Activated gamma-delta T cell treated with Interleukin-2 at 50 U/mL for 16 hours (primary cell): ENCODE measurements at places on chromosomes 3 and 15.

DNA sequence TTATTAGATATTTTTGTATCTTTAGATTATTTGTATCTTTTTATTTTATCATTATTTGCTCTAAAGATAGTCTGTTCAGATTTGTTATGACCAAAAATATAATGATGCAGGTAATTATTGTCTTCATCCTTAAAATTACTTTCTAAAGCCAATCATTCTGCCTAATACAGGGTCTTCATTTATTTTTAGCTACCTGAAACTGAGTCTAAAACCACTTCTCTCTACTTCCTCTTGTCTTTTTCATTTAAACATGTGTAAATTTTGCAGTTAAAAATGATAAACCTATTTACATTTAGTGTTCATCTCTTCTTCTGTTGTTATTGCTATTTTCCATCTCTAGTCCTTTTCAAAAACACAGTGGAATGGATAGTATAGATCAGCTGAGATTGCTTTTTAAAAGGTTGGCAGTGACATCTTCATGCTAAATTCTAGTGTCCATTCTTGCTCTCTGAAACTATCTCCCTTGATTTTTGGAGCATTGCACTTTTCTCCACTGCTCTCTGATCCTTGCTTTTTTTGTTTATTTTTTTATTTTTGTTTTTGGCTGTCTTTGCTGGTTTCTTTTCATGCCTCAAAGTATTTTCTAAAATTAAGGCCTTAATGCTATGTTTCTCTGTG, 91.8 kb downstream of the UBE2E2 start:
- no peak for DNase-seq

- no peak for DNase-seq
Observed at GRCh38 chr3:123678108-123678511, 93.3 kb upstream of the HACD2 start.

GRCh38 chr15:75669191-75669878, 21.6 kb downstream of the SNX33 start:
- DNase-seq: no peak

DNA sequence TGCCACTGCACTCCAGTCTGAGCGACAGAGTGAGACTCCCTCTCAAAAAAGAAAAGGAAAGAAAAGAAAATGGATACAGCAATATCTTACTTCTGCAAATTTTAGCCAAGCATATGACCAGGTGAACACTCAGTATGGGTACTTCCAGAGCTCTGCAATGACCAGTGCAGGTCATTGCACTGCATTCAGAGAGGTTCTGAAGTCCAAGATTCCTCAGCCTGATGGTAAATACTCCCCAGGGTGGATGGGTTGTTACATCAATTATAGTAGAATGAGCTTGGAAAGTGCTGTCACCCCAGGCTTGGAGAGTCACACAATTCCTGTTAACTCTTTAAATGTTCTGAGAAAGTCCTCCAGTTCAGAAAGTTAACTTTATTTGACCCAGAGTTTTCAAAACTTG, 103.7 kb downstream of the RPLP1 start:
- no peak for DNase-seq

- DNase-seq: no peak
Observed at GRCh38 chr15:79028411-79028964, 62.1 kb downstream of the RASGRF1 start.

DNA sequence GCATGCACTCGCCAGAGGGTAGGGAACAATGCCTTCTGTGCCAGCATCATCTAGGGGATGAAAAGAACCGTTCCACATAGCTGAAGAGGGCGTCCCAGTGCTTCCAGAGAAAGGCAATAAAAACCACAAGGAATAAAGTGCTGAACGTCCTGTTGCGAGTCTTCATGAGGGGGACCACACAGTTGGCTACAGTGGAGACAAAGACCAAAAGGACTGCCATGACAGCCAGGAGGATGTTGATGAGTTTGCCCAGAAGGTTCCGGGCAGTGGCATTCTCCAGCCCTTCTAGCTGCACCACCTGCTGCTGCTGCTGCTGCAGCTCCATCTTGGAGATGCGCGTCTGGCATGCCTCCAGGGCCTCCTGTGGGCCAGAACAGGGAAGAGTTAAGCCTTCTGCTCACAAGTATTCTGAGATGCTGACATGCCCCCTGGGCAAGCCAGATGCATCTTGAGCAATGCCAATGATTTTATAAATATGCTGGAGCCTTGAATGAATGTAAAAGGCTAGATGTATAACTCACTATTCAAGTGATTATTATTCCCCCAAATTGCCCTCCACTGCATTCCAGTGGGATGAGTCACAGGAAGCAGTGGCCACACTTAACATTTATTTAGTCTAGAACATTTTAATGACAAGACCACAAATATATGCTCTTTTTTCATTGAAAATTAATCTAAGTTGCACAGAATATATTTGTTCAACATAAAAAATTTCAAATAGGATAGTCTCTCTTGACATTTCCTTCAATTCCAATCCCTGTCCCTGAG, 45.1 kb upstream of the PLXND1 start:
- no peak for DNase-seq

DNA sequence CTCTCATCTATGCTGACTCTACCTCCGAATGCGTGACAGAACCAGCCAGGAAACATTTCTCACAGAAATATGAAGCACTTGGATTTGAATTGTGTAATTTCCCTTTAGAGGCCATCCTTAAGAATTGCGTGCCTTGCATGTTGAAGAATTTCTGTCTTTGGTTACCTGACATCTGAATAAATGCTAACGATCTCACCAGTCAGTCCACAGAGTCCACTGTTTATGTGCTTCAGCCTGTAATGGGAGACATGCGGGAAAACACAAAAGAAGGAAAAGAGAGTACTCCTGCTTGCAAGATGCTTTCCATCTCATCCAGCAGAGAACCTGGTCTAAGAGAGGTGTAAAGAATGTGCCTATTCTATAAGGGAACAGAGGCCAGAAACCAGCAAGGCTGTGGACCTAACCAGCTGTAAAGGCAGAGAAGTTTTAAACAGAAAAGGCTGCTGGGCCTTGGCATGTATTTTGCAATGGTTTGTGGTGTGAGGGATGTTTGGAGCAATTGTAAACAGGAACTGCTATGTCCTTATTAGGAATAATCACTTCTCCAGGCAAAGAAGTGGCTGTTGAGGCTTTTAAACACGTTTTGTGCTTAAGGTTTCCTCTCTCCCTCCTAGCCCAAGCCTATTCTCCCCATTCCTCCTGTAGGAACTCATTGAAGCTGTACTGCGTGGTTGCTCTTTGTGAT, 36.4 kb upstream of the BOC start:
- DNase-seq: no peak

DNA sequence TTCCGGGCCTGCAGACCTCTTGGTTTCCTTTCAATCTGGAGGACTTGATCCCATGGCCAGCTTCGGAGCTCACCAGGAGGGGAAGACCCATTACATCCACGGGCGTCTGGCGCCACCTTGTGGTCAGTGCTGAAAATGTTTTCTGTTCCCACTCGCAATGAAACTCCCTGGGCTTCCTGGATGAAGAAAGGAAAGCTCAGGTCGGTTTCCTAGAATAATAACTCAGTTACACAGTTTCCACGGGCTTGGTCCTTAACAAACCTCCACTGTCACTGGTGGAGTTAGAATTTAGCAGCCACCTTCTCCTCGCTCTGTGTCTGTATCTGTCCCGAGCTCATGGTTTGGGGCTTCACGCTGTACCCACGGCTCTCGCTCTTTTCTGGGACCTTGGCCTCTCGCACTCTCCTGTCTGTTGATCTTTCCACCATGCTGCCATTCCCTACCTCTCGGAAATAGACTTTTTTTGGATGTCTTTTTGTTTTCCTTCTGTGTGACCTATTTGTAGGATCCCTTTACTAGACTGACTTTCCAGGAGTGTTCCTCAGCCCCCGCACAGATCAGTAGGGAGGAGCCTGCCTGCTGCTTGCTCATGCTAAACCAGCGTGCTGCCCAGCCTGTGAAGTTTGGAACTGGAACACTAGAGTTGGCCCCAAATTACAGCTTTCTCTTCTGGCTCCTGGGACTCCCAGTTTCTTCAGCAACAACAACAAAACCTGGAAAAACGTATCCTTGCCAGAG, 56.3 kb downstream of the IL20RB start:
- DNase-seq: peak; percentile 86

GRCh38 chr3:175941352-175941751, 1082.2 kb downstream of the NAALADL2 start:
- DNase-seq: no peak

- DNase-seq: no peak
Observed at GRCh38 chr3:183244219-183244618, 8.8 kb upstream of the B3GNT5 start.

DNA sequence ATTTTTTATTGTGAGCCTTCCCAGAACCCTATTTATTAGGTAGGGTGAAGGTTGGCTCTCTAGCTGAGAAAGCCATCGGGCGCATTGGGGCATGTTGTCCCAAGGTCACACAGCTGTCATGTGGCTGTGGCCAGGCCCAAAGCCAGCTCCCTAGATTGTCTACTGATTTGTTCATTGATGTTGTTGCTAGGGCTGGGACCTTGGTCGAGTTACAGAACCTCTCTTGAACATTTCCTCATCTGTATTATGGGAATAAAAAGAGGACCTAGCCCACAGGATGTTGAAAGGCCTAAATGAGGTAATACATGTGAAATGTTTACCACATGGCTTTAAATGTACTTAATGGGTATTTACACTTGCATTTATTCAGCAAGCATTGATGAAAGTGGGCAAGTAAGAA, 252.5 kb downstream of the SUCLG2 start:
- no peak for DNase-seq

- DNase-seq: no peak
Observed at GRCh38 chr3:197428117-197428801, 127.5 kb downstream of the BDH1 start.

GRCh38 chr3:50015918-50016317, 72.8 kb upstream of the RBM5 start:
- DNase-seq: no peak

- no peak for DNase-seq
Observed at GRCh38 chr3:79233431-79234060, 534.3 kb downstream of the ROBO1 start.

DNA sequence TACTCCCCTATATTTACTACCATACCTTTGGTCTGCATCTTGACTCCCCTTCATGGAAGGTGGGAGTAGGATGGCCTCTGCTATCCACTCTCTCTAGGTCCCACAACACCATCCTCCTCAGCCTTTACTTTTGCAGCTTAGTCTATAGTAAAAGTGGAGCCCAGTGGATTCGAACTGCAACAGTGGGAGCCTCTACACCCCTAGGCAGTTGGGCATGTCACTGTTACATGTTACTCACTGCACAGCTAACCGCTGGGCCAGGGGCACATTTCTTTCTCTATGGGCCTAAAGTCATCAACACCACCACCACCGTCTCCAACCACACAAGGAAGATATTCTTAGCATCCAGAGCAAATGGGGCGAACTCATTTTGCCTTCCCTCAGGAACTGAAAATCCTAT, 62.9 kb downstream of the KLF13 start:
- DNase-seq: no peak

GRCh38 chr15:101646672-101647071, 5.5 kb downstream of the TM2D3 start:
- no peak for DNase-seq

DNA sequence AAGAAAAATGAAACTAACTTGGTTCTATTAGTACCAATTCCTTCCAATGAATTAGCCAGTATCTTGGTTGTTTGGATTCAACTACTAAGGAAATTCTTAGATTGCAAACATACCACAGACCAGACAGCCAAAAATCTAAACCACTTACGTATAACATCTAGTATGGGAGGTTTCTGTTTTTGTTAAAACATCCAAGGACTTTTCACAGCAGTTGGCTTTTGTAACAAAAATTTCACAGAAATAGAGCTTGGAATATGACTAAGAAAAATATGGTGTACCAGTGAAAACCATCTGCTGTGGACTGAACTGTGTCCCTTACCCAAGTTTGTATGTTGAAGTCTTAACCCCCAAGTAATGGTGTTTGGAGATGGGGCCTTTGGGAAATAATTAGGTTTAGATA, 199.2 kb downstream of the OTOL1 start:
- no peak for DNase-seq

- DNase-seq: no peak
Observed at GRCh38 chr15:85749261-85750151, 45.2 kb downstream of the KLHL25 start.

DNA sequence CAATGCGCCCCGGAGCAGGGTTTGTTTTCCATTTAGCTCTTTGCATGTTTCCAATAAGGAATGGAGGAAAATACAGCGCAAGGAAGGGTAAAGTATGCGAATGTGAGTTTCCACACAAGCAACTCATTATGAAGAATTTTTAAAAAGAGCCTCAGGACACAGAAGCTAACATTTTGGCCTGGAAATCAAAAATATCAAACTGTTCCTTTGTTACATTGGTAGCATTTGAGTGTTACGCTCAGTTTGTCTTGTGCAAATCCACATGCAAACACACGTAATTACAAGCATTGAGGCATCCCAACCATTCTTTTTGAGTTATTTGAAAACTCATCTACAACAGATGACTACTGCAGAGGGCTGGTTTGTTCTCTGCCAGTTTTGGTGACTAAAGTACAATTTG, 93.0 kb upstream of the SNRPA1 start:
- no peak for DNase-seq

DNA sequence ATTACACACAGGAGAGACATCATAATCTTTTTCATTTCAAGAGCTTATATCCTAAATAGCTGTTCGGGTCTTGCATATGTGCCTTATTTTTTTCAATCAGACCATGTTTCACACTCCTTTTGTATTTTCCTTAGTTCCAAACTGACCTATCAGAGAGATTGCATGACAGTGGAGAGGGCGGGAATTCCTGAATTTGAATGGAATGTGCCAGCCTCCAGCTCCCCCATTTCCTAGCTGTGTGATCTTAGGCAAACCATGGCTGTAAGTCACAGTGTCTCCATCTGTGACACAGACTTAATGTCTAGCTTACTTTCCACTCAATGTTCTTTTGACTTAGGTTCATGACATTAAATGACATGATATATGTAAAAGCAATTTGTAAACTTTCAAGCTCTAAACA, 62.0 kb upstream of the CSTA start:
- no peak for DNase-seq

DNA sequence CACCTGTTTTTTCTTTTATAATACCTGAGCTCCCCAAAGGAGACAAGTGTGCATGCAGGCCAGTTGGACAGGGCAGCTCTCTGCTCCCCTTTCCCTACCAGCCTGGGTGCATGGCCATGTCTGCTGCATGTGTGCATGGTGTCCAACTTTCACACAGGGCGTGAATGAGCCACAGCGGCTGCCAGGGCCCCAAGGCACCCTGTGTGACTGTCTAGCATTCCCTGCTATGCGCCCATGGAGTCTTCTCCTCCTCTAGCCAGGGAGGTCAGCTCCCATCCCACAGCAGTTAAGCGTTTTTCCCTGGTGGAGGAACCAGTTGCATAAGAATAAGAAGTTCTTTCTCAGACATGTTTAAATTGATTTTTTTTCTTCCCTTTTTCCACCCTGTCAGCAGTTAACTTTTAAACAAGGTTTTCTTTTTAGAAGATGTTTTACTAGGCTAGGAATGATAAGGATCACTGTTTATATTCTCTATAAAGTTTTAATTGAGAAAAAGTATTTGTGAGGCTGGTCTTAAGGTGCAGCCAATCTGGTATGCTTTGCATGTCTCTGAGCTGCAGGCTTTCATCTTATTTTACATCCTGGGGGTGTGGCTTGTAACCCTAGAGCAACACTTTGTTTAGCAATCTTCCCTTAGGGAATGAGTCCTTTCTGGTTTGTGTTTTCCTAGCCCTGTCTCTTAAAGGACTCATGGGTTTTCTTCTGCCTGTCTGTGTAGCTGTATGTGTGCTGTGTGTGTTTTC, 20.5 kb upstream of the OR5H1 start:
- no peak for DNase-seq
